ENCODE measurements at places on chromosomes 2 and 18. TPM values are rescaled to one million over a fixed set of nuclear protein-coding genes. Genes with fewer than 3 reads are reported as not detected.

DNA sequence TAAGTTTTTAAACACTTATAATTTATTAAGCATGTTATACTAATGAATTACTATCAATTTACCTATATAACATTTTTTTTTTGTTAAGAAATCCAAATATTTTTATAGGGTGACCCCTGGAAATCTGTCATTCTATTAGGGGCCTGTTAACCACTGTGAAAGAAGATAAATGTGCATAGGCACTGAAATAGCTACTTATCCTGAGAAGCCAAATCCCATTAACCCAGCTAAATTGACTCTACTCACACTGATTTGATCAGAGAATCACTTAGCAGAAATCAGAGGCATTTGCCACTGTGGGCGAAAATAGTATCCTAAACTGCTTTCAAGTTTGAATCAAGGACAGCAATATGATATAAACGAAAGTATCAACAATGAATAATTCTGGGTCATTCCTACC lies 90.0 kb upstream of the GULP1 start:
- no peak for DNase-seq

GRCh38 chr2:36572719-36573059 lies 25.3 kb downstream of the FEZ2 start:
- DNase-seq = no peak

DNA sequence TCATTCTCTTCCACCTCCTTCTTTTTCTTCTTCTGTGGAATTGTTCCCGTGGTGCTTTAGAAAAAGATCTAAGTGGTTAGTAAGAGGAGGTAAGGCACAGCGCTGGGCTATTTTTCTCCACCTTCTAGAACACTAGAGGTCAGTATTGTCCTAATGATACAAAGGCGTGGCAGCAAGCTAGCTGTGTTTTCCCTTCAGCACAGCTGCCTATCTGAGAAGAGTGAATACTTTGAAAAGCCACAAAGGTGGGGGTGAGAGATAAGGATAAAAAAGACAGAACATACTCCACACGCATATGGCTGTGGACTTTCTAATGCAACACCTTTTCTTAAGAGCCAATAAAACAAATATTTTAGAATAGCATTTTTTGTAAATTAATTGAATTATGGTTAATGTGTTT lies 2.1 kb downstream of the CNTNAP5 start:
- DNase-seq = no peak

GRCh38 chr2:160022162-160022561 lies 40.3 kb downstream of the PLA2R1 start:
- DNase-seq = no peak

- DNase-seq = no peak
Observed at GRCh38 chr18:70463085-70463484, 174.2 kb downstream of the SOCS6 start.

GRCh38 chr2:38448692-38449410 lies 71.8 kb upstream of the ATL2 start:
- no peak for DNase-seq

DNA sequence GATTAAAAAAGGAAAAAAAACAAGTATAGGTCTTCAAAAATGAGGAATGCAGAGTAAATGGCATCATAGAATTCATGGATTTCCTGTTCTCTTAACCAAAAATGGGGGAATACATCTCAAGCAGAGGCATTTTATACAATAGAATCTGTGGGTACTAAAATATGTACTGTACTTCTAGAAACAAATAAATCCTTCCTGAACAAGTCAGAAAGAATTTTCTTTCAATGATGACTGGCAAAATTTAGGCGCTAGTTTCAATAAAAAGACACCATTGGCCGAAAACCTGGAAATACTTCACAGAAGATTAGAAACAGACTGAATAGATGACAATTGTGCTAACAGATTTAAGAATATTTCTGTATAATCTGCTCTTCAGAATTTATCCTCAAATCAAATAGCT lies 15.1 kb downstream of the TRAK2 start:
- no peak for DNase-seq

GRCh38 chr2:105387225-105387624 lies 11.6 kb downstream of the FHL2 start:
- no peak for DNase-seq

GRCh38 chr2:162149940-162150339 lies 2.1 kb downstream of the GCG start:
- no peak for DNase-seq

- no peak for DNase-seq
Observed at GRCh38 chr2:85564144-85564563, 2.9 kb upstream of the GGCX start.

The MEP1B gene
- total RNA-seq = 0.08 TPM

The OTX1 gene
- not detected for total RNA-seq

The SCYGR4 gene
- total RNA-seq = not detected

The SH2D6 gene
- 0.74 TPM for total RNA-seq

The COLEC12 gene
- total RNA-seq = not detected

The AQP12B gene
- not detected for total RNA-seq

The POTEI gene
- not detected for total RNA-seq

Data from activated naive CD8-positive, alpha-beta T cell treated with anti-CD3 and anti-CD28 coated beads for 36 hours (primary cell).